A549 treated with AZD2906 at 1 μM for 4 hours (cell line): ENCODE measurements at places on chromosomes 12 and 14. TPM values are rescaled to one million over a fixed set of nuclear protein-coding genes. Genes with fewer than 3 reads are reported as not detected.

The SMCO2 gene
- total RNA-seq = 0.09 to 0.18 TPM (median 0.10 TPM) in 3 of 5 replicates, not detected in the others

The NAA25 gene
- total RNA-seq = 14.2 to 20.4 TPM (median 18.8 TPM) in 5 replicates

The ALDH1L2 gene
- total RNA-seq = 2.5 to 4.0 TPM (median 3.5 TPM) in 5 replicates

The CEBPE gene
- total RNA-seq = 0.06 TPM in 1 of 5 replicates, not detected in the others

The SELPLG gene
- 0.79 to 1.1 TPM (median 0.94 TPM) in 5 replicates for total RNA-seq

The KLHL33 gene
- 0.01 to 0.03 TPM (median 0.02 TPM) in 4 of 5 replicates, not detected in the other for total RNA-seq

The KRT72 gene
- 0.05 TPM in 1 of 5 replicates, not detected in the others for total RNA-seq

The PTHLH gene
- total RNA-seq = 10.6 to 14.2 TPM (median 12.9 TPM) in 5 replicates

The ZC3H10 gene
- total RNA-seq = 2.6 to 4.1 TPM (median 2.8 TPM) in 5 replicates

The ADCY6 gene
- total RNA-seq = 9.5 to 12.7 TPM (median 11.3 TPM) in 5 replicates

The L2HGDH gene
- total RNA-seq = 8.5 to 12.0 TPM (median 9.9 TPM) in 5 replicates

The CCDC38 gene
- total RNA-seq = 0.06 to 0.13 TPM (median 0.10 TPM) in 5 replicates

The FAM90A1 gene
- total RNA-seq = 0.07 to 0.20 TPM (median 0.15 TPM) in 5 replicates

The ZBTB39 gene
- total RNA-seq = 4.3 to 5.6 TPM (median 5.2 TPM) in 5 replicates

The PRICKLE1 gene
- total RNA-seq = 0.65 to 0.90 TPM (median 0.77 TPM) in 5 replicates

The NPAS3 gene
- total RNA-seq = not detected in 5 replicates

The PUS7L gene
- 2.8 to 5.0 TPM (median 3.5 TPM) in 5 replicates for total RNA-seq

The ARMH4 gene
- 0.55 to 1.00 TPM (median 0.78 TPM) in 5 replicates for total RNA-seq

The PLEKHG3 gene
- 18.6 to 25.6 TPM (median 24.8 TPM) in 5 replicates for total RNA-seq

The SRGAP1 gene
- total RNA-seq = 9.3 to 12.2 TPM (median 9.8 TPM) in 5 replicates

The LTBR gene
- total RNA-seq = 210 to 256 TPM (median 253 TPM) in 5 replicates

The SMCO3 gene
- total RNA-seq = 0.02 to 0.05 TPM (median 0.05 TPM) in 3 of 5 replicates, not detected in the others

The PGF gene
- 5.0 to 6.2 TPM (median 5.9 TPM) in 5 replicates for total RNA-seq

The GLT8D2 gene
- 0.19 to 0.34 TPM (median 0.23 TPM) in 5 replicates for total RNA-seq

The NR2C1 gene
- total RNA-seq = 20.7 to 25.0 TPM (median 22.5 TPM) in 5 replicates

The DLGAP5 gene
- total RNA-seq = 23.4 to 38.3 TPM (median 27.1 TPM) in 5 replicates

The CACNA1C gene
- total RNA-seq = 0.02 to 0.06 TPM (median 0.03 TPM) in 4 of 5 replicates, not detected in the other

The MAX gene
- 56.2 to 74.8 TPM (median 58.1 TPM) in 5 replicates for total RNA-seq

The ASCL1 gene
- total RNA-seq = not detected in 5 replicates

The LRRC10 gene
- total RNA-seq = not detected in 5 replicates

The TTC9 gene
- 3.0 to 3.8 TPM (median 3.2 TPM) in 5 replicates for total RNA-seq
